Skeletal muscle cell (primary cell): ENCODE measurements at places on chromosomes 3 and 15.

DNA sequence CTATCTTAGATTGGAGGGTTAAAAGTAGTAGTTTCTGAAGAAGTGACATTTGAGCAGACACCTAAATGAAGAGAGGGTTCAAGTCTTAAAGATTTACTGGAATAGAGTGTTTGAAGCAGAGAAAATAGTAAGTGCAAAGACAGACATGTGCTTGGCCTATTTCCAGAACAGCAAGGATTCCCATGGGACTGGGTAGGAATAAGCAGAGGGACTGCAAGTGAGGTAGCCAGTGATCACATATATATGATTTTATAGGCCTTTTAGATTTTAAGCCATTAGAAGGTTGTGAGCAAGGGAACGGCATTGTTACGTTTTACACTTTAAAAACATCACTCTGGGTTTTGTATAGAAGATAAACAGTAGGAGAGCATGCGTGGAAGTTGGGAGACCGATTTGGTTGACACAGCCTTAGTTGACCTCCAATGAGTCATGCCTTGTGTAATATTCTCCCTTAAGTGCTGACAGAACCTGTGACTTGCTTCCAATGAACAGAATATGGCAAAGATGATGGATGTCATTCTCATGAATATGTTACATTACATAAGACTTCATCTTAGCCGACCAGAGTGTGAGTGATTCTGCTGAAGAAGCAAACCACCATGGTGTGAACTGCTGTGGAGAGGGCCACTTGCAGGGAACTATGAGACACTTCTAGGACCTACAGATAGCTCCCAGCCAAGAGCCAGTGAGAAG is 37.1 kb upstream of the SLC4A7 start:
- DNase-seq: peak; percentile 91

- DNase-seq: peak; percentile 68
Observed at GRCh38 chr15:40054855-40055575, 16.0 kb upstream of the SRP14 start.

- DNase-seq: no peak
Observed at GRCh38 chr15:40465939-40466338, 4.8 kb upstream of the CHST14 start.

- no peak for DNase-seq
Observed at GRCh38 chr3:145116769-145117168, 1044.2 kb downstream of the PLOD2 start.

DNA sequence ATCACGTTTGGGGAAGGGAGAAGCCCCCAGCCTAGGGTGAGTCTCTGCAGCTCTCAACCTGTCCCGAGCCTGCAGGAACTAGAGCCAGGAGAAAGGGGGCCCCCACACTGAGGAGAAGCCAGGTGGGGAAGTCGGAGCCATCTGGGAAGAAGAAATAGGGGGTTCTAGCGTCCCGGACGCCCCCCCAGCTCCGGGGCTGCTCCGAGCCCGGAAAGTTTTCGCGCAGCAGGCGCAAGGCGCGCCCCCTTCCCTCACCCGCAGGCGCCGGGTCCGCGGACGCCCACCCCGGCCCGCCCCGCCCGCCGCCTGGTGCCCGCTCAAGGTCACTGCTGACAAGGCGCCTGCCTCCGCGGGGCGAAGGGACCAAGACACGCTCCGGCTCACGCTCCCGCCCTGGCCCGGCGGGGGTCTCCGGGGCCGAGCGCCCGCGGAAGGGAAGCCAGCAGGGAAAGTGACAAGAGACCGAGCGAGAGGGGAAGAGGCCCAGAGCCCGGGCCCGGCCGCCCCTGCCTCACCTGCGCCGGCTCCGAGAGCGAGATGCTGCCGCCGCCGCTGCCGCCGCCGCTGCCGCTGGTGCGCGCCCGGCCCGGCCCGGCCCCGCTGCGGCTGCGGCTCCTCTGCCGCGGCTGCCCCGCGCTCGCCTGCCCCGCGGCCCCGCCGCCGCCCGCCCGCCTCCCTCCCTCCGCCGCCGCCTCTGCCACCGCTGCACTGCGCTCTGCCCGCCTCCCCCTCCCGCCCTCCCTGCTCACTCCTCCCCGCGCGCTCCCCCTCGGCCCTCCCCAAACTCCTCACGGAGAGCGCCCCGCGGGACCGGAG is 108.4 kb upstream of the SLC6A11 start:
- DNase-seq: no peak

DNA sequence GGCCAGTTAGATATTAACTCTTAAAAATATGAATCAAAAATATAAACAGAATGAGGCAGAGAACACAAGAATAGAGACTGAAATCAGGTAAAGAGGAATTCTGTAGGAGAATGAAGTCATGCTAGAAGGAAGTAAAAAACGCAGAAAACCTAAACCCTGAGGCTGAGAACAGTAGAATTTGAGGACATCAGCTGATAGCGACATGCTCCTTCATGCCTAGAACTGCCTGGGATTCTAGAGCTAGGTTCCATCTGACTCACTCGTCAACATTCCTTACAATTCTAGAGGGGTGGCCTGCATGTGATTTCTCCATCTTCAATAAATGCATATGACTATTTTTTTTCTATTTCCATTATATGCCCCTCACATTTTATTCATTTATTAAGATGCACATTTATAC is 343.0 kb downstream of the ROBO1 start:
- no peak for DNase-seq

DNA sequence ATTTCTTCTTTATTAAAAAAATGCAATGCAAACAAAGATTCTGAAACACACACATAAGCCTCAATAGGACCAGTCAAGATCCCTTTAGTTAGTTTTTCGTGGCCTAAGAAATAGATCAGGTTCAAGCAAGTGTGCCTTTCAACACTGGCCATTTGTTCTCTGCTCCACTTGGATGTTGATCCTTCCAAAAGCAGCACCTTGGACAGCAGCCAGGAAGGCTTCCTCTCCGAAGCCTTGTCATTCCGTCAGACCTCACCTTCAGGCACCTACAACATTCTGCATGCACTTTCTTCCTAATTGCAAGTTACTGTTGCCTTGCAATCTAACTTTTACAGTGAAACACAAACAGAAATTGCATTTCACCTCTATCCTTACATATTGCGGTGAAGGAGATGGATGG is 155.9 kb upstream of the FEZF2 start:
- no peak for DNase-seq

DNA sequence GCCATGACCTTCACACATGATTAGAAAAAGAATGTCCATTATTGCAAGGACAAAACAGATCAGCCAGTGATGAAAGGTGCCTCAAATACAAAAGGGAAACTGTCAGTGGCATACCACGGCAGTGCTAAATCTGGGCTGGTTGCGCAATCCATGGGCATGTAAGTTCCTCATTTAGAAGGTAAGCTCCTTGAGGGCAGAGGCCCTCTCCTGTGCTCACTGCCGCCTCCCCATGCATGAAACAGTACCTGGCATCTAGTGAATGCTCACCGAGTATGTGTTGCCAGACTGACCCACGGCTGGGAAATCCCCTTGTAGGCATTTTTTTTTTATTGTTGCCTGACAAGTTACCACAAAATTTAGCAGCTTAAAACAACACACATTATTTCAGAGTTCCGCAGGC is 312.1 kb upstream of the CHRM5 start:
- no peak for DNase-seq

DNA sequence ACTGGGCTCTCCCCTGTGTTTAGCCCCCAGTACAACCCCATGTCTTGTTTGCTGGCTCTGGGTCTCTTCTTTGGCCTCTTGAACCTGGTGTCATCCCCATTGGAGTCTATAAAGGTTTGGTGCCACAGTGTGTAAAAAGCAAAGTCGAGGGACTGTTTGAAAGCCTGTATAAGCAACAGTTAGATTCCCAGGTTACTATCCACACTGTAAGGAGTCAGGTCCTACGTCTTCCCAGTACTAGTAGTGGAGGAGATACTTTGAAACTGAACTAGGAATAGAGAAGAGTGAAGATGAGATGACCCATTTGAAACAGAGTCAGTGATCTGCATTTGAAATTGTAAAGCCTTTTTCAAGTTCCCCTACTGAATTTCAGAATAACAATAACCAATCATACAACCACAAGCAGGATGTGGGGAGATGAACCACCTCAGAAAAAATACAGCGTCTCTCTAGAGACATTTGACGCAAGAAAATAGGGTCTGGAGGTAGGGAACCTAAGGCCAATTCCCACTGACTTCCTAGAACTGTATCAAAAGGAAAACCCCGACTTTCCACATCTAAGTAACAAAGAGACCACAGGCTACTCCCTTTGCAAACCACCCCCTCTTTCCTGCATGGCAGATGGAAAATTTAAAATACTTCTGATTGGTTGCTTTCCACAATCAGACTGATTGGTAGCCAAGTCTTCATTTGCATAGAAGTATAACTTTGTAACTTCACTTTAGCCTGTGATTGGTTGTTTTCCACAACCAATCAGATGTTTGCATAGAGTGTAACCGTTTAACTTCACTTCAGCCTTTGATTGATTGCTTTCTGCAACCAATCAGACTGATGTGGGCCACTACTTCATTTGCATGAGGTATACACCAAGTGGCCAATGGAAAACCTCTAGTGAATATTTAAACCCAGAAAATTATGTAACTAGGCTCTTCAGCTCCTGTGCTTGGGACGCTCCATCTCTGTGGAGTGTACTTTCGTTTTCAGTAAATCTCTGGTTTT is 49.9 kb upstream of the NEDD4 start:
- no peak for DNase-seq

DNA sequence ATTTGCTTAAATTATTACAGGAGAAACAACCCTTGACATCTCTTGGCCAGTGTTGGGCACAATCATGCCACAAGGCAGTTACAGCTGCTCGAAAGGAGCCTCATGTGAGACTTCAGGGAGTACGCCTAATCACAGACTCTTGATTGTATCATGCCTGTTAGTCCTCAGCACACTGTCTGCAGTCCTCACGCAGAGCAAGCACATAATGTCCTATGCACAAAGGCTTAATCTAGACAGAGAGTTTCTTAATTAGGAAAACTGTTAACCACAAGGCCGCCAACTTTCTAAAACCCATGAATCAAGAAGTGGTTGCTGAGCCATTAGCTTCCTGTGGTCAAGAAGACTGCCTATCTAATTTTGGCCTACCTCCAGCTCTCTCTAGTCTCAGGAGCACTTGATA is 172.0 kb downstream of the UNC13C start:
- peak; percentile 80 for DNase-seq

DNA sequence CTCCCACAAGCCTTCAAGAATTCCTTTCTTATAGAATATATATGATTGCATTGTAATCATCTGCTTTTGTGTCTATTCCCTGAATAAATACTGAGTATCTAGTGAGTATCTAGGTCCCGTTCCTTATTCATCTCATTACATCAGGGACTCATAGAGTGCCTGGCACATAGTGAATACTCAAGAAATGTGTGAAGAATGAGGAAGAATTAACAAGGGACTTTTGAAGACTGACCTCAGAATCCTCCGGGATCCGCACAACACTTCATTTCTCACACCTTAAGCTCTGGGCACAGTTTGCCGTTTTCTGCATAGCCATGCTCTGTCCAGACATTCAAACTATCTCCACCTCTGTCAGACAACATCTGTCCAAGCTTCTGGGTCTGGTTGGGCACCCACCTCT is 108.8 kb downstream of the STAC start:
- DNase-seq: no peak

GRCh38 chr3:69231929-69232440 is 109.6 kb upstream of the LMOD3 start:
- DNase-seq: no peak

DNA sequence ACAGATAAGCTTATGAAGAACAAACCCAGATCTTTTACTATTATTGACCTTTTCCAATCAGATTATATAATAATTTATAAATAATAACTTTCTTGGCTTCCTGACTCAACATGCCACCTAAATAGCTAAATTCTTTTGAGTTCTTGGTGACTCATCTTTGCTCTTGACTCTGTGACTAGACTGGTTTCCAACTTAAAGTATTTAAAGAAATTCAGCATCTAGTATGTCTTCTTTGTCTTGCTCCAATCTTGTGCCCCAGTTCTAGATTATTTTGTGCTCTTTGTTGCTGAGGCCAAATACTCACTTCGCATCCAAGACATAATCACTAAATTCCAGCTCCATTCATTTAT is 483.2 kb upstream of the TBL1XR1 start:
- no peak for DNase-seq

DNA sequence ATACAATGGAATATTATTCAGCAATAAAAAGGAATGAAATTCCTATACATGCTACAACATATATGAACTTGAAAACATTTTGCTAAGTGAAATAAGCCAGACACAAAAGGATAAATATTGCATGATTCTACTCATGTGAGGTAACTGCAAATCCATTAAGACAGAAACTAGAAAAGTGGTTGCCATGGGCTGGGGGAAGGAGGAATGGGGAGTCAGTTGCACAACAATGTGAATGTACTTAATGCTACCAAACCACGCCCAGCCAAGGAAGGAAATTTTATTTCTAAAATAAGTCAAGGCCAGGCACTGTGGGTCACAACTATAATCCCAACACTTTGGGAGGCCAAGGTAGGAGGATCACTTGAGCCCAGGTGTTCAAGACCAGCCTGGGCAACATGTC is 9.8 kb upstream of the GMPPB start:
- DNase-seq: no peak

GRCh38 chr3:187288131-187288854 is 3.2 kb downstream of the MASP1 start:
- DNase-seq: no peak

- DNase-seq: no peak
Observed at GRCh38 chr15:30036036-30036703, 46.6 kb upstream of the GOLGA8J start.

- no peak for DNase-seq
Observed at GRCh38 chr15:47661661-47662180, 55.6 kb upstream of the SEMA6D start.

GRCh38 chr3:57923101-57923500 is 85.1 kb upstream of the FLNB start:
- no peak for DNase-seq

GRCh38 chr3:109224333-109224732 is 87.8 kb downstream of the C3orf85 start:
- DNase-seq: no peak

DNA sequence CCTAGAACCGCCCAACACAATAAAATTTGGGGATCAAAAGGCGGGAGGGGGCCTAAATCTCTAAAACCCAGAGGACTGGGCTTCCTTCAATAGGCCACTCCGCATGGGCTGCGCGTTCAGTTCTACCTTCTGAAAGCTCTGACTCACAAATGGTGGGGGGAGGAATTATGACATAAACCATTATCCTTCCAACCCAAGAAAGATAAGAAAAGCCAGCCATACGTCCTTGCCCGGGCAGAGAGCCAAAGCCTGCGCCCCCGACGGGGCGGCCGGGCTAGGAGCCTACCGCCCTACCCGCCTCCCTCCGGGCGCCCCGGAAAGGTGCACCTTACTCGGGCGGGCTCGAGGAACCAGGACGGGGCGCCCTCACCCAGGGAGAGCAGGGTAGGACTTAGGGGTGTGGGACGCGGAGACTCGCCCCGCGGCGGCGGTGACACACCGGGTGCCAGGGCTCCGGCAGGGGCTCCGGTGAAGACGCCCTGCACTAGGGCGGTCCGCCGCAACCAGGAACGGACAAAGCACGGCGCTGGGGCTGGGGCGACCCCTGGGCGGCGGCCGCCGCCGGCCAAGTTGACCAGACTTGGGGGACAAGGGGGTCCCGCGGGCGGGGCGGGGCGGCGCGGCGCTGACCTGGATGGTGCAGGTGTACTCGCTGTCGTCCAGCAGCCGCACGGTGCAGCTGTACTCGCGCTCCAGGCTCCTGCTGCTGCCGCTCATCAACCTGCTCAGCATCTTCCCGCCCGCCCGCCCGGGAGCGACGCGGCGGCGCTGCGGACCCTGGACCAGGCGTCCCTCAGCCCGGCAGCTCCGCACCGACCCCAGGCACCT is 534 bp downstream of the FRMD5 start:
- peak; percentile 4 for DNase-seq
